ENCODE measurements at places on chromosomes 1 and 21.

DNA sequence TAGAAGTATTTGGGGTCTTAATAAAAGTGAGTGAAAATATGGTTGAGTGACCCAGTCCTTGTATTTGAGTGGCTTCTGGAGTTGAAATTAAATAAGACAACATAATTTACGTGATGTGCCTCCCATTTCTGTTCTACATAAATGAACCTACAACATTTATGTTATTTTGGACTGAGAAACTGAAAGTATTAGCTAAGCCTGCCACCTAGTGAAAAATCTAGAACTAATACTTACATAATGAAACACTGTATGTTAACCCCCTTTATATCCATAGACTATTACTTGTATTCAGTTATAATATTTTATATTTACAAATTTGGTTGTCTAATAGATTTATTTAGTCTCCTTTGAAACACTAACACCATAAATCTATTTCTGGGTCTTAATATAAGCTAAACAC lies 298.9 kb downstream of the KCNT2 start:
- no peak for DNase-seq

- no peak for DNase-seq
Observed at GRCh38 chr1:234217316-234217840, 155.9 kb upstream of the COA6 start.

DNA sequence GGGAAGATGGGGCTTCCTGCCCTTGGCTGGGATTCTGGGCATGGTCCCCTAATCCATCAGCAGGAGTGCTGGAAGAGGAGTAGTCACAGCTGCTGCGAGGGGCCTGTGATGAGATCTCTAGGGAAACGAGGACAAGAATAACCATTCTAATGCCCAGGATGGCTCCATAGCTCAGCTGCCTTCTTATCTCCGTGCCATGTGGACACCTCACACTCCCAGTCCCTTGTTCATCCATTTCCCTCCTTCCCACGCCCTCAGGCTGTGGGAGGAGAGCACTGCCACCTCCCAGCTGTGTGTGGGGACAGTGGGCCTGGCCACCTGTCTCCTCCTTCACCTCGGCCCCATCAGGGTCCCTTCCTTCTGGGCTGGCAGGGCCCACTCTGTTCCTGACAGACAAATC lies 16.1 kb upstream of the ETV3 start:
- DNase-seq = no peak

- no peak for DNase-seq
Observed at GRCh38 chr1:87575528-87575927, 246.8 kb downstream of the LMO4 start.

DNA sequence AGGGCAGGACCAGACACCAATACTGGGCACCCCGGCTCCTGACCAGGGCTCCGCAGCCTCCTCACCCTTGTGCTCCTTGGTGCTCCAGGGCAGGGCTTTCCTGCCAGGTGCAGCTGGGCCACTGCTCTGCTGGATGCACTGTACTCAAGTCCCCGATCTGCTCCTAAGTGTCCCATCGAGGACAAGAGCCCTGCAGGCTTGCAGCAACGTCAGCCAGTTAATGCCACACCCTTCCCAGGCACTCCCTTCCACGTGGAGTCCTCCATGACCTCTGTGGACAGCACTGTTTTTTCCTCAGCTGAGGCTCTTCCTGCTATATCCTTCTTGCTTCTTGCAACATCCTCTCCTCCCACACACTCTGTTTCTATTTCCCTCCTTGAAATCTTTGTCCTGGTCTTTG lies 94.0 kb upstream of the NGF start:
- no peak for DNase-seq

- DNase-seq = no peak
Observed at GRCh38 chr1:162498496-162498810, 835 bp downstream of the UHMK1 start.

DNA sequence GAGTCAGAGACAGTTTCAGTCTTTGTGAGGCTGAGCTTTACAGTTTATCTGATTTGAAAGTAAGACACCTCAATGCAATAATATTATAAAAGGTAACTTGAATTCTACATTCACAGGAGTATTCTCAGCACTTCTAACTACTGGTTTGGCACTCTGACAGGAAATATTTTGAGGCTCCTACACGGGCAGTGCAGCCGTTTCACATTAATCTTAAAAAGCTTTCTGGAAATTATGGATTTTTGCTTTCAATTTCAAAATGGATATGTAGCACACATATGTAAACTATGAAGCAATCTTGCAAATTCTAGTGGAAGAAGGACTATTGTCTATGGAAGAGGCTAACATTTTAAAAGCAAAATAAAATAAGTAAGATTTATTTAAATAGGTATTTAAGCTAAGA lies 262.9 kb upstream of the SNX7 start:
- no peak for DNase-seq

- DNase-seq = peak; percentile 31
Observed at GRCh38 chr1:223845037-223845809, 524 bp downstream of the TP53BP2 start.

GRCh38 chr1:154574716-154575115 lies 7.1 kb downstream of the CHRNB2 start:
- DNase-seq = no peak

- no peak for DNase-seq
Observed at GRCh38 chr1:109167001-109167506, 46.7 kb upstream of the SARS1 start.

DNA sequence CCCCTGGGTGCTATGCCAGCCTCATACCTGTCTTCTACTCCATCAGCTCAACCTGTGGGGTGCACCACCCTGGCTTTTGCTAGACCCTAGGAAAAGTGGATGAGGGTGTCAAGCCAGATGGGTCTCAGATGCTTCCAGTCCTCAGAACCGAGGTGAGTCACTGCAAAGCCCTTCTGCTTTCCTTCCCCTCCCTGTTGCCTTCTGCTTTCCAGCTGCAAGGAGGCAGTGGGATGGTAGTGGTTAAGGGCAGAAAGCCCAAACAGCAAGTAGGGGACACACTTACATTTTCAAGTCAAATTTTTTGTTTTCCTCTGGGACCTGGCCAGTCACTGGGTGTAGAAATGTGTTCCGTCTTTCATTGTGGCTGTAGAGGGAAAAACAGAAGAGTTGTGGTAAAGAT lies 60.7 kb upstream of the GOLT1A start:
- DNase-seq = no peak

DNA sequence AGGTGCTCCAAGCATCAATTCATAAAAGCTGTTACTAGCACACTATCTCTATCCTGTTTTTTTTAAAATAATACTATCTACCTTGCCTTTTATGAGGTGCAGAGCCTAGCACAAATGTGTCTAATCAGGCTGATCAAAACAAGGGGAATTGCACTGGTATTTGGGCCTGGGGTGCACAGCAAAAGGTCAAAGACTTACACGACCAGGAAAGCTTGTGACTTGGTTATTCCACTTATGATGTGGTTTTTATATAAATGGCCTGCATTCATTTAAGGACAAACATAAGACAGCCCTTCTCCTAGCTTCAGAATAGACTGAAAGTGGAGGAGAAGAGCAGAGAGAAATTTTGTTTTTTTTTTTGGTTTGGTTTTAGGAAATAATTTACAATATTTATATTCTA lies 98.4 kb upstream of the SGIP1 start:
- DNase-seq = no peak

DNA sequence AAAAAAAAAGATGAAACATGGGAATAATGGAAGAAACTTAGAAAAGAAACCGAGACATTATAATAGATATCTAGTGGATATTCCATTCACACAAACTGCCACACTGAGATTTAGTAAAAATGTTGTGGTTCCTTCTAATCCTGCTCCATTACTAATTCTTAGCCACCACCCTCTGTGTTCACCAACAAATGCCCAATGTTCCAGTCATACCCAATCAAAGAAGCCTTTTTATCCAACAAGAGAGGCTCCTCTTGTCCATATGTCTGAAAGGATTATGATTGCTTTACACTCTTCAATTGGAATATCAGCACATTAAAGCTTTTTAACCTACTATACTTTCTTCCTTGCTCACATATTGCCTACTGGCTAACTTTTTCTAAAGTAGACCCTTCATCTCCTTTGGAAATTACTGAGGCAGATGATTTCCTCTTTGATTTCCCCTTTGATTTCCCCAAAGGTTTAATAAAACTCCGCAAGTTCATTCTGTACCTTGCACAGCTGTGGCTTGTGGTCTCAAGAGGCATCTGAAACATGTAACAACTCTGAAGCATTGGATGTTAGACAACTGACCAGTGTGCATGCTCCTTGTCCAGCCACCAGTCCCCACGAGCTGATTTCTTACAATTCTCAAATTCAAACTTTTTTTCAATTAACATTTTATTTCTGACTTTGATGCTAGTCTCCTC lies 305.6 kb upstream of the LYPLAL1 start:
- DNase-seq = no peak

- DNase-seq = no peak
Observed at GRCh38 chr1:70827030-70827429, 220.6 kb downstream of the PTGER3 start.

DNA sequence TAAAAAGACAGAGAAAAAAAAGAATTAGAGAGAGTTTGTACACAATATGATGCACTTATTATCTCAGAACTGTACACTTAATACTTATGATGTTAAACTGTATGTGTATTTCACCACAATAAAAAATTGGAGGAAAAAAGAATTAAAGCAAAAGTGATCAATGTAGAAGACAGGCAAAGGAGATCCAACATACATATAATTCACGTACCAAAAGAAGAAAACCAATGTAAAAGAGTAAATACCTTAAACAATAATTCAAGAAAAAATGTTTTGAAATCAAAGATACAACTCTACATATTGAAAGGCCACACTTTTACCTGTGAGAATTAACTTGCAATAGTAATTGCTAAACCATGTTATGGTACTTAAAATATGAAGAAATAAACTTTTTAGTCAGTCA lies 9.8 kb upstream of the PGLYRP3 start:
- DNase-seq = no peak

GRCh38 chr1:221839782-221840395 lies 98.0 kb upstream of the DUSP10 start:
- DNase-seq = peak; percentile 59

DNA sequence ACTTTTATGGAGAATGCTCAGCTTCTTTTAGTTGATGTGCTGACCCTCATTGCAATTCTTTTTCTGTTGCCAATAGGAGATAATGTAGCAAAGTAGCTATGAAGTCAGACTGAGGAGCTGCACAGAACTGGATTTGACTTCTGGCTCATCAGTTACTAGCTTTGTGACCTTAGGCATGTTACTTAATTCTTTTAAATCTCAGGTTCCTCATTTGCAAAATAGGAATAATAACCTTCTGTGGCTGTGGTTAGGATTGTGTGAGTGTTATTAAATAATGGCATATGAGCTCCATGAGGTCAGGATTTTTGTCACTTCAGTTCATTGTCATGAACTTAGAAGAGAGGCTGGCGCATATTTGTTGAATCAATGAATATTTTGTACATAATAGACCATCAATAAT lies 237.6 kb upstream of the SGIP1 start:
- DNase-seq = no peak

- no peak for DNase-seq
Observed at GRCh38 chr1:186443638-186444037, 17.3 kb downstream of the PDC start.

DNA sequence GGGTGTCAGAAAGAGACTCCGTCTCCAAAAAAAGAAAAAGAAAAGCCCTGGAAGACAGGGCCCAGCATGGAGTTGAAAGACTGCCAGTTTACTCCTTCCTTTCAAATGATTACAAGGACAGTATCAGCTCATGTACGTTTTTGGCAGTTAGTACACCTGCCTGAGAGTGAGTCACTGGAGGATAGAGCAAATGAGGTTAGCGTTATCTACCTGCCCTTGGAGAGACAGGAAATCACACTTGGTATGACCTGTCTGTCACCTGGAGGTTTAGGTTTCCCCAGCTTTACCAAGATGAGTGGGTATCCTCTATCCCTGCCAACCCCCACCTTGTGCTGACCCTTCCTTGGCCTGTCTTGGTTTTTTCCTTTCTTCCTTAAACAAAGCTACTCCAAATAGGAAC lies 96.8 kb upstream of the BMP8A start:
- DNase-seq = no peak

GRCh38 chr1:53419034-53419433 lies 40.2 kb upstream of the DMRTB1 start:
- no peak for DNase-seq

DNA sequence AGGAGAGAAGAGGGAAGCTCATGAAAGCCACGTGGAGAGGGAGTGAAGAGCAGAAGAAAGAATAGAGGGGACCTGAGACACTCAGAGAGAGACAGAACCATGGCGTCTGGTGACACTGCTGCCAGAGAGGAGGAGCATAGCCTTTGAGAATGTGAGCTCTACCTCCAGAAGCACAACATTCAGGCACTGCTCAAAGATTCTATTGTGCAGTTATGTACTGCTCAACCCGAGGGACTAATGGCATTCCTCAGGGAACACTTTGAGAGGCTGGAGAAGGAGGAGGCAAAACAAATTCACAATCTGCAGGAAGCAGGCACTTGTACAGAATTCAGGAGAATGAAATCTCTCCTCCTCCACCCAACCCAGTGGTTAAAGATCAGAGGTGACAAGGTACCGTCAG lies 45.1 kb downstream of the BTBD8 start:
- DNase-seq = no peak

DNA sequence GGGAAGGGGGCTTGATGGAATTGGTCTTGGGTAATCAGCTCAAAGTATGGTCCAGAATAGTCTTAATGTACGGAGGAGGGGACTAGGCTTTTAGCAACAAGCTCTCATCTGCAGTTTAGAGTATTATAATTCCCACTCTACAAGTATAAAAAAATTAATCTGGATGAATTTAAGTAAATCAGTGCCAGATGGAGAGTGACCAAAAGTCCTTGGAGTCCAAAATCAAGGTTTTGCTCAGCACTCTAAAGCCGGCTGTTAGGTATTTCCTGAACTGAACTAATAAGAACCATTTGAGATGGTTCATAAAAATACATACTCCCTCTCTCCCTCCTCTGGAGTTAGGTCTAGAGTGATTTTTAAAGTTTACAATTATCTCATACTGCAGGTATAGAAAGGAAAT lies 23.7 kb downstream of the GLUL start:
- no peak for DNase-seq

GRCh38 chr1:156618853-156619581 lies at the start of gene HAPLN2:
Gene HAPLN2 (plus strand): TSS chr1:156619415. CDS start chr1:156623491, 4,076 bp downstream.
- DNase-seq = no peak

DNA sequence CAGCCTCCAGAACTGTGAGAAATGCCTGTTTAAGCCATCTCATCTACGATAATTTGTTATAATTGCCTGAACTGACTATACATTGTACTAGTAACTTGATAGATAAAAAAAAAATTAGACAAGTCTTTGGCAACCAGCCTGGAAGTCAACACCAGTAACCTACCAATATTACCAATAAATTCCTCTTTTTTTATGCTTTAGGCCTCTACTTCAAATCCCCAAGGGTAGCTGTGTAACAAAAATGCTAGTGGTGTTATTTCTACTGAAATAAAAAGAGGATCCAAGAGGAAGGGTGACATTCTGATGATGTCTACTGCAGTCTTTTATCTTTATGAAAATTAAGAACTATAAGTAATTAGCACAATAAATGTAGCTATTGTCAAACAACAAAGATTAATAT lies 151.7 kb upstream of the SAMSN1 start:
- DNase-seq = no peak
